ENCODE measurements at places on chromosomes 4 and X. TPM values are rescaled to one million over a fixed set of nuclear protein-coding genes. Genes with fewer than 3 reads are reported as not detected.

DNA sequence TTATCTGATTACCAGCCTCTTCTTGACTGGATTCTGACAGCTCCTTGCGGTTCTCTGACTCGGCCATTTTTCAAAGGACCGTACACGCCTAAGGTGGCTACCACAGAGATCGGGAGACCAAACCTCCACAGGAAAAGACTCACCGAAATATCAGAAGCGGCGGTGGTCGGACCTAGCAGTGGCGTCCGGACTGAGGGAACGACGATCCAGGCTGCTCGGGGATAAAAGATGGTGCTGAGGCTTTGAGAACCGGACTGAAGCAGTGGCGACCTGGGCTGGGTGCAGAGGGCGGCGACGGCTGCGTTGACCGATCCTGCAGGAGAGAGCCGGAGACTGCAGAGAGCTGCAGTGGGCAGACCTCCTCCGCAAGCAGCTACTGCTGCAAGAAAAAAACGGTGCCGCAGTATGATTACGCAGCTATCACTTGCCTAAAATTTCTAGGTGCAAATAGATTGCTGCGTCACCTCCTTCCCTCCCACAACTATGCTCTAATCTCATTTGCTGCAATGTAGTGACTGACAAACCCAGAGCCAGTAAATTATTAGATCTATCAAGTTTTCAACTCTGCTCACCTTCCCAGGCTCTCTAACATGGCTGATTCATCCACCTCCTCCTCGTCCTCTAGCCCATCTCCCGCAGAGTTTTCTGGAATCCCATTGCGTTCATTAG is at the start of gene NAP1L2:
TSS of gene NAP1L2 (minus strand) at position 426 of the 669 bp plus-strand sequence. CDS start at position 67, 359 bp downstream.
- H3K4me1 ChIP-seq = no peaks in the 10 kb centered on the region
- no peaks in the 10 kb centered on the region for H3K36me3 ChIP-seq
- H3K27me3 ChIP-seq = no peaks in the 10 kb centered on the region
- peak; percentile 48 for DNase-seq

DNA sequence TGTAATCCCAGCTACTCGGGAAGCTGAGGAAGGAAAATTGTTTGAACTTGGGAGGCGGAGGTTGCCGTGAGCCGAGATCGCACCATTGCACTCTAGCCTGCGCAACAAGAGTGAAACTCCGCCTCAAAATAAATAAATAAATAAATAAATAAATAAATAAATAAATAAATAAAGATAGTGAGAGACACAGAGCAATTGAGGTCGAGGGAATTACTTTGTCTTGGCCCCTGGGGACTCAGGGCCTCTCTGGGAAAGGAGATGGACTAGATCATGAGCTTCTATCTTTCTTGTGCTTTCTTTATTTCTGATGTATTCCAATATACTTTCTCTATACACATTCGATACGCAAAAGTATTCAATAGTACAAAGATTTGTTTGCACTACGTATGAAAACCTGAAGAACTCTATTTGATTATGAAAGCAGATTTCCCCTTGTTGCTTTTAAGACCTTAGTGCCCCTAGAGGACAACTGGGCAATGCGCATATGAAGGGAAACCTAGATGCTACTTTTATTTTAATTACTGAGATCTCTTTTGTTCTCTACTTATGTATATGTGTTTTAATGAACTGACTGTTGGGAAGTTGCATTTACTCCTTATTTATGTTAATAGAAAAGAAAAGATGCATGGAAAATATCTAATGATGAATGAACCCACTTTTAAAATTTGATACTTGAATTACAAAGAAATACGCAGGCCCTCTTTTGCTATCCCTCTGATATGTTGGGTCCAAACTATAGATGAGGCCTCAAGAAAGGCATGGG is 12.8 kb upstream of the ELOVL6 start:
- H3K36me3 ChIP-seq = no peaks in the 10 kb centered on the region
- H3K4me3 ChIP-seq = no peak overlapping the region
- DNase-seq = no peak
- H3K4me1 ChIP-seq = no peaks in the 10 kb centered on the region

DNA sequence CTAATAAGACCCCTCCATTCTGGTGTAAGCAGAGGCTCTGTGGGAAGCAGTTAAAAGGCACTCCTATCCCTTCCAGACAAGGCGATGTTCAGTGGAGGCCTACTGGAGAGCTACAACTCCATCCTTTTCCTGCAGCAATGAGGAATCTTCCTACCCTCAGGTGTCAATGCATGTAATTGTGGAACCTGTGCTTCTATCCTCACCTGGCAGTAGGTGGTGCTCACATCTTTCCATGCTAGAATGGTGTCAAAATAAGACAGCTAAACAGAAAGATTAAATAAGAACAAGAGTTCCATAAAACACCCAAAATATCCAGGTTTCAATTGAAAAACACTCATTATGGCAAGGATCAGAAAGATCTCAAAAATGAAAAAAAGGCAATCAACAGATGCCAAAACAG is 224.6 kb downstream of the IL15 start:
- no peaks in the 10 kb centered on the region for H3K27me3 ChIP-seq
- H3K27ac ChIP-seq = no peak overlapping the region
- no peak overlapping the region for H3K4me3 ChIP-seq
- H3K36me3 ChIP-seq = no peaks in the 10 kb centered on the region
- no peak for DNase-seq

DNA sequence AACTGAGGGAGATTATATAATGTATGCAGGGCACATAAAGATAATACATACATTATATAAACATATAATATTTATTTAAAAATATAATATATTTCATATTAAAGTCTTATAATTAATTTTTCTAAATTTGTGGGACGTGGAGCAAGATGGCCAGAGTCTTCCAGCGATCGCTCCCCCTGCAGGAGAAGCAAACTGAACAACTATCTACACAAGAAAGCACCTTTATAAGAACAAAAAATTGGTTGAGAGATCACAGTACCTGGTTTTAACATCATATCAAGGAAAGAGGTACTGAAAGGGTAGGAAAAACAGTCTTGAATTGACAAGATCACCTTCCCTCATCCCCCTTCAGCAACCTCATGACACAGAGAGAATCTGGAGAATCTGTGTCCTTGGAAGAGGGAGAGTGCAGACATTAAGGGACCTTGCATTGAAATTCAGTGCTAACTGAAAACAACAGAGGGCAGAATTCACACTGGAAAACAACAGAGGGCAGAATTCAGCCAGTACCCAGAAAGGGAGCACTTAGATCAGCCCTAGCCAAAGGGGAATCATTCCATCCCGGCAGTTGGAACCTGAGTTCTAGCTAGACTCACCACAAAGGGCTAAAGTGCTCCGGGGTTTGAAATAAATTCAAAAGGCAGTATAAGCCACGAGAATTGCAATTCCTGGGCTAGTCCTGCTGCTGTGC is 262.5 kb upstream of the NDST3 start:
- H3K27me3 ChIP-seq = no peaks in the 10 kb centered on the region
- no peaks in the 10 kb centered on the region for H3K4me1 ChIP-seq
- no peak overlapping the region for H3K27ac ChIP-seq

GRCh38 chrX:104270916-104271512 is 16.3 kb upstream of the ESX1 start:
- H3K36me3 ChIP-seq = no peaks in the 10 kb centered on the region
- peak; percentile 29 for DNase-seq
- H3K4me3 ChIP-seq = no peak overlapping the region
- no peaks in the 10 kb centered on the region for H3K27me3 ChIP-seq
- H3K27ac ChIP-seq = no peak overlapping the region
- no peaks in the 10 kb centered on the region for H3K4me1 ChIP-seq

- no peaks in the 10 kb centered on the region for H3K4me1 ChIP-seq
- no peak overlapping the region for H3K27ac ChIP-seq
- no peak overlapping the region for H3K4me3 ChIP-seq
- no peaks in the 10 kb centered on the region for H3K36me3 ChIP-seq
Measured at GRCh38 chr4:133513901-133514300, 364.8 kb downstream of the PCDH10 start.

GRCh38 chr4:155722336-155722735 is 36.5 kb upstream of the GUCY1B1 start:
- peaks cover 2% of the 10 kb centered on the region for H3K27me3 ChIP-seq
- no peaks in the 10 kb centered on the region for H3K36me3 ChIP-seq
- no peak overlapping the region for H3K27ac ChIP-seq
- H3K4me1 ChIP-seq = no peaks in the 10 kb centered on the region

GRCh38 chr4:172083272-172083671 is 270.1 kb downstream of the GALNTL6 start:
- H3K4me3 ChIP-seq = no peak overlapping the region
- no peak for DNase-seq

DNA sequence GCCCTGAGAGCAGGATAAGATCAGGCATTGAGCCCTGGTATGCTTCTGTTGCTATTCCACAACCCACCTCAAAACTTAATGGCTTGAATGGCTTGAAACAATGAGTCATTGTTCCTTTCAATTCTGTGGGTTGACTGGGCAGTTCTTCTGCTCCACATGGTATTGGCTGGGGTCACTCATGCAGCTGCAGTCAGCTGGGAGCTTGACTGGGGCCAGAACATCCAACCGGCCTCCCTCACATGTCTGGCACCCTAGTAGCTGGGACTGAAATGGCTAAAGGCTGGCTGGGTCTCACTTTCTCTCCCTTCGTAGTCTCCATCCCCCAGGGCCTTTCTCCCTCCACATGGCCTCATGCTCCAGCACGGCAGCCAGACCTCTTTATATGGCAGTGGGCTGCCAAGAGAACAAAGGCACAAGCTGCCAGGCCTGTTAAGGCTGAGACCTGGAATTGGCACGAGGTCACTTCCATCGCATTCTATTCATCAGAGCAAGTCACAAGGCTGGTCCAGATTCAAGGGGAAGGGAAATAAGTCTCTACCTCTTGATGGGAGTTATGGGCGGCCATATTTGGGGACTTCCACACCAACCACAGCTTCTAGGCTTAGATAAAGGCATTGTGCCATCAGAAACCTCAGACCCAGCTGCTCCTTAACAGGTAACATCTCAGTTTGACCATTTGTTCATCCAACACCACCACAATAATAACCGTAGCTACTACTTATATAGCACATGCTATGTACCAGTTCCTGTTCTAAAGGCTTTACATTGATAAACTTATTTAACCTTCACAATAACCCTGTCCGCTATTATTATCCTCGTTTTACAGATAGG is 159.7 kb upstream of the ATP6AP2 start:
- DNase-seq = no peak
- H3K27me3 ChIP-seq = no peaks in the 10 kb centered on the region
- no peak overlapping the region for H3K27ac ChIP-seq
- no peaks in the 10 kb centered on the region for H3K36me3 ChIP-seq

- H3K27ac ChIP-seq = no peak overlapping the region
- H3K4me3 ChIP-seq = no peak overlapping the region
- no peaks in the 10 kb centered on the region for H3K27me3 ChIP-seq
- no peak for DNase-seq
- no peaks in the 10 kb centered on the region for H3K36me3 ChIP-seq
- no peaks in the 10 kb centered on the region for H3K4me1 ChIP-seq
Measured at GRCh38 chr4:47704693-47705325, 133.1 kb downstream of the CORIN start.

GRCh38 chr4:77158487-77158861 is 1.5 kb downstream of the CCNG2 start:
- H3K4me1 ChIP-seq = peaks cover 2% of the 10 kb centered on the region
- no peaks in the 10 kb centered on the region for H3K36me3 ChIP-seq
- peak; percentile 13 for DNase-seq
- peak overlapping the region; percentile 74 for H3K4me3 ChIP-seq
- peak overlapping the region; percentile 87 for H3K27ac ChIP-seq

DNA sequence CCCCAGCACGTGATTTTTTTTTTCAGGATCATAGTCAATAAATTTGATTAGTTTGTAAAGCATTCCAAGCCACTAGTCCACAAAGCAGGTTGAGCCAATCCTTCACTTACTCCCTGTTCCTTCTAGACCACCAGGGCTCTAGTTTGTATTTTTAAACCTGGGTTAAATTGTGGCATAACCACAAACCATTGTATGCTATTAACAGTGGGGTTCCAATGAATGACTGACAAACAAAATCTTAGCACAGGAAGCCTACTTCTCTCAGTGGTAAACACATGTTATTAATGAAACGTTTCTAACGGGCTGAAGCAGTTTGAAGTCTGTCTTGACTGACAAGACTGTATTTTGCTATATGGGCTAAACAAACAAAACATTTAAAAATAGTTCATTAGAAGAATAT is 48.6 kb upstream of the GYPA start:
- H3K36me3 ChIP-seq = no peaks in the 10 kb centered on the region
- DNase-seq = no peak
- H3K27me3 ChIP-seq = no peaks in the 10 kb centered on the region
- no peak overlapping the region for H3K27ac ChIP-seq
- H3K4me3 ChIP-seq = no peak overlapping the region
- no peaks in the 10 kb centered on the region for H3K4me1 ChIP-seq

Gene MXRA5
- total RNA-seq = 1.7 TPM

Gene GALNTL6
- total RNA-seq = not detected

Gene SYNPO2
- 66.7 TPM for total RNA-seq

Gene SOX3
- total RNA-seq = 9.7 TPM

Gene TRIM61
- total RNA-seq = 2.3 TPM

Gene CD38
- total RNA-seq = 0.83 TPM

Gene FGFRL1
- 46.7 TPM for total RNA-seq

Gene PWWP3B
- 212 TPM for total RNA-seq

Gene NLGN4X
- 45.2 TPM for total RNA-seq
